ENCODE measurements at places on chromosomes 13 and 19. TPM values are rescaled to one million over a fixed set of nuclear protein-coding genes. Genes with fewer than 3 reads are reported as not detected.

- DNase-seq = no peak
Measured at GRCh38 chr13:80161896-80162295, 179.0 kb downstream of the SPRY2 start.

GRCh38 chr13:31310356-31310755 is 110.6 kb downstream of the B3GLCT start:
- DNase-seq = no peak

DNA sequence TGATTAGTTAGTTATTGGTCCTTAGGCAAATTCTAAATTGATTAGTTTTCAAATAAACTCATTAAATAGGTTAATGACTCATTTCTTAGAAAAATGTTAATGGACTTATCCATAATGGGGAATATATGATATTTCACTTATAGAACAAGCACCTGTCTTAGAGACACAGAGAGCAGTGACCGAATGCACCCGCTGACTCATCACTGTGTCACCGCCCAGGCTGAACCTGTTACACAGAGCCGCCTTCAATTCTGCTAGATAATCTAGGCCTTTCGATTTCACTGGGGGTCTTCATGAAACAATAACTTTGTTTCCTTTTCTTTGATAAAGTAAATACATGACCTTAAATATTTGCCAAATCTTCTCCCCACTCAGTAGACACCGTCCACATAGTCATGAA is 13.1 kb downstream of the IRS2 start:
- DNase-seq = no peak

- no peak for DNase-seq
Measured at GRCh38 chr13:26973946-26974345, 197.7 kb downstream of the USP12 start.

- no peak for DNase-seq
Measured at GRCh38 chr19:51468545-51468920, 9.8 kb upstream of the CEACAM18 start.

- peak; percentile 91 for DNase-seq
Measured at GRCh38 chr13:24148414-24149235, 11.9 kb upstream of the SPATA13 start.

- no peak for DNase-seq
Measured at GRCh38 chr13:21046203-21046602, 15.2 kb downstream of the LATS2 start.

DNA sequence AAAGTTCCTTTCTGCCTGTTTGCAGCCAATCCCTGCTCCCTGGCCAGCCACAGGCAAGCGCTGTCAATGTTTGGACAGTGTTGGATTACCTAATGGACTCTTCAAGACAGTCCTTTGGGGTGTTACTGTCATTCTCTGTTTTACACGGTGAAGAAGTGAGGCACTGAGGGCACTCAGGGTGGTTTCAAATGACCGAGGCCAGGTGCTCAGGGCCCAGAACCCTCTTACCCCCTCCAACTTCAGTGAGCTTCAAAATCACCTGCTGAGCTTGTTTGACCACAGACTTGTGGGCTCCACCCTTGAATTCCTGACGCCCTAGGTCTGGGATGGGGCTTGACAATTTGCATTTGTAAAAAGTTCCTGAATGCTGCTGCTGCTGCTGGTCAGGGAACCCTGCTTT is 97.9 kb downstream of the GGACT start:
- DNase-seq = no peak

DNA sequence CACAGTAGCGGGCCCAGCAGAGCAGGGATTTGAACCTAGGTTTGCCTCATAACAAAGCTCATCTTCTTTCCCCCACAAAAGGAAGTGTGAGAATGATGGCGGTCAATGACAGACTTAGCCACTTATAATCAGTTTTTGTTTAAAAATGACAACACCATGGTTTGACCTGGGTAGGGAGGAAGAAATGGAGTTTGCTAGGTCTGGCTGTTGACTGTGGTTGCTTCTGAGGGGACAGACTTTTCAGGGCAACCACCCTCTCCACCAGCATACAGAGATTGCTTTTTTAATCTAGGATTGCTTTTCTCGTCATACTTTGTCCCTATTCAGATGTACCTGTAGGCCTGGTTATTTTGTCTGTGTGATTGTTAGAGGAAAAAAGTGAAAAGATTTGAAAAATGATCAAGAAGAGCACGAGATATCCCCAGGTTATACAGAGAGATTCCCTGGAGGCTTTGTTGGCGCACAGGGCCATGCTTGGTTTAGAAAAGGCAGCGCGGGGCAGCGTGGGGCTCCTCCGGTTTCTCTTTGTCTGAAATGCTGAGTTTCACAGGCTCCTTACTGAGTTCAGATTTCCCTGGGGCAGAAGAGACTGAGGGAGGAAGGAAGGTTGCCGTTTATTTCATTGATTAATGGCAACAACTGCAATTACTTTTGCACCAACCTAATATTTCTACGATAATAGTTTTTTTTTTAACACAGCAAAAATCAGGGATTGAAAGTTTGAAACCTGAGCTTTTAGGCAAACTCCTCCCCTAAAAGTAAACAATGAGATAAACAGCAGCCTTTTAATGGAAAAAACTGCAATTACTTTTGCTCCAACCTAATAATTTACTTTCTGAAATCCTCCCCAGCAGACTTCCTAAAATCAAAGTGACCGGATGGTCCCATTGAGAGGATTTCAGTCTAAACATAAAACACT is 97.0 kb upstream of the RNF113B start:
- DNase-seq = no peak

- DNase-seq = no peak
Measured at GRCh38 chr19:18895038-18895823, 727 bp downstream of the CERS1 start.

DNA sequence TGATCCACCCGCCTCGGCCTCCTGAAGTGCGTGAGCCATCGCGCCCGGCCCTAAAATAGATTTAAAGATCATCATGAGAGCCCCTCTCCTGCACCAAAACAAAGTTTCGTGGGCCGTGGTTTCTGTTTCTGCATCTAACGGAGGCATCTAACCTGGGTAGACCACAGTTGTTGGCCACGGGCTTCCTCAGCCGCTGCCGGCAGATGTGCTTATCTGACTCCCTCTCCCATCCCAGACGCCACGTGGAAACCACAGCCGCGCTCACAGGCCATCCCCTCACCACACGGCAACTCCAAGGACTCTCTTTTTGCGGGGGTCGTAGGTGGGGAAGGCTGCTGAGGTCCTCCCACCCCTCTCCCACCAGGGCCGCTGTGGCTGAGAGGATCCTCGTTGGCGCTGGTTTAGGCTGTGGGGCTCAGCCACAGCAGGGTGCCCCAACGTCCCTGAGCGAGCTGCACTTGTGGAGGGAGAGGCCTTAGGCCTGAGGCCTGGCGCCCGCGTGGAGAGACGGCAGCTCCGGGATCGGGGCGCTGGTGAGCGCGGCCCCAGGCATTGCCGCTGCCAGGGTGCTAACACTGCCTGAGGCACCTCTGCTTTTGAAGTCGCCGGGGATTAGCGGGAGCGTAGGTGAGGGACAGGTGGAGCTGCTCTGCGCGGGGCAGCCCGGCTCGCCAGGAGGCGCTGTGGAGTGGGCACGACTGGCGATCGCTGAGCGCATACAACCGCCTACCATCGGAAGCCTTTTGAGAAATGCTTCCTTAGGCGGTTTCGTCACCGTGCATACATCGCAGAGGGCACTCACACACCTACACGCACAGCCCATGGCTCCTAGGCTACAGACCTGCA is 8.9 kb downstream of the ZSCAN1 start:
- DNase-seq = no peak

DNA sequence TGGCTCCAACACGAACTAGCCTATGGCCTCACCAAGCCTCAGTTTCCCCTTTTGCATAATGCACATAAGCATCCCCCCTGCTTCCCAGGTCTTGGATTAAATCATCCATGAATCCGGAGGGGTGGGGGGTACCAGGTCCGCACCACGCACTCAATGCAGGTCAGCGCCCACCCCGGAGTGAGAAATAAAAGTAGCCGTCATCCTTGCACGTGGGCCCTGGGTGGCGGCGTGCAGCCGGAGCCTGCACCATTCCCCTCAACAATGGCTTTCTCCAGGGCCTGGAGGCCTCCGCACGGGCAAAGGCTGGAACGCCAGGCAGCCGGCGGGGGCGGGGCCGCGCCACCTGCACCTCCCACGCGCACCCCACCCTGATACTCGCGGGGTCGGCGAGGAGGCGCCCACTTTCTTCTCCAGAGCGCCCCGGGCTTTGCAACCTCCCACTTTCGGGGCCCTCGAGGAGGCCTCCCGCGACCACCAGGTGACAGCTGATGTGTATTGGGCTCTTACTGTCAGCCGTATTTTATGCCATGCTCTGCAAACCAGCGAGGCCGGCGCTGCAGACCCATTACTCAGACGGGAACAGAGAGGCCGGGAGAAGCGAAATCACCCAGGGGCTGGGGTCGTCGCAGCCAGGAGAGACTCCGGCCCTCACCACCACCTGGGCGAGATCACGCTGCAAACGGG is 767 bp upstream of the GADD45B start:
- peak; percentile 78 for DNase-seq

DNA sequence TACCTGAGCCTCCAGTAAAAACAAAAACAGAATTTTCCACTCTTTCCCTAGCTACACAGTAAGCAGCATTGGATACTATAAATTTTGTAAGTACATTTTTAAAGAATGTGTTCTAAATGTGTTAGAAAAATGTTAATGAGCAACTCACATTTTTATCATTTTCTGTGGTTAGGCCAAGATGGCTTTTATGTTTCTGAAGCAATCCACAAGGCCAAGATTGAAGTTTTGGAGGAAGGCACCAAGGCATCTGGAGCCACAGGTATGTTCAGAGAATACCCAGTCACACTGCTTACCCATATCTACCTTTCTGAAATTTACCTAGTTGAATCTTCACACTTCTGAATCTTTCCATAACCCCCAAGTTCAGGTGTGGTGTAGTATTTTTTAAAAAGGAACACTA is 21.6 kb downstream of the SERPINE3 start:
- DNase-seq = no peak

GRCh38 chr13:75960538-75960994 is 324.4 kb downstream of the LMO7 start:
- no peak for DNase-seq

GRCh38 chr13:22077764-22078163 is 406.9 kb downstream of the FGF9 start:
- DNase-seq = no peak

DNA sequence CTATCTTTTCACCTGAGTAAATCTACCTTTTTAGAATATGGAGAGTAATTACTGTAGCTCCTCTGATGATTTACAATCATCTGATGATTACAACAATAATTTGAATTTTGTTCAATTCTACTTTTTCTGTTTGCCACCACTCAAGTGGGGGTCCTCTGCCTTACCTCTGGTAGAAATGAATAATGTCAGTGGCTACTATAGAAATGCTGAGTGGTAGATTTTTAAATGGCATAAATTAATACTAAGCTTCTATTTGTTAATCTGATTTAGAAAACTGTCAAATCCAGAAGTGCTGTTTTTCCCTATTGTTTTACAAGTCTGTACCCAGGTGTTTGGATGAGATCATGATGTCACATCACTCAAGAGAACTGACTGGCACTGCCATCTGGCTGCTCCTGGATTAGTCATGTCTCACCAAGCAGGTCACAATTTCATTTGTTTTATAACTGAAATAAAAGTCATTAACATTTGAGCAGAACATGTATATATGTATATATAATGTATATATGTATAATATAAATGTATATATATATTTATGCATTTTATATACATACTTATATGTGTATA is 494.8 kb downstream of the TBC1D4 start:
- no peak for DNase-seq

DNA sequence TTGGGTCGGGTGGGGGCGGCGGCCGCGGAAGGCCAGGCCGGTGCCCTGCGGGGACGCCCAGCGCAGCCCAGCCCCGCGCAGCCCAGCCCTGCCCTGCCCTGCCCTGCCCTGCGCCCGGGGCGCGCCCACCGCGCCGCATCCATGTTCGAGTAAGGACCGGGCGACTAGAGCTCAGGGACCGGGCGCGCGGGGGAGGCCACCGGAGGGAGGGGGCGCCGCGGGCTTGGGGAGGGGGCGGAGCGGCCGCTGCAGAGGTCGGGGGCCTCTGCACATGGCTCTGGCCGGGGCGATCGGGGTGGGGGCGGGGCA is 169 bp downstream of the GRAMD1A start:
- DNase-seq = no peak

Gene PALM
- 12.6 TPM for total RNA-seq

Gene MBD3L2
- total RNA-seq = not detected

Gene ZNF738
- total RNA-seq = not detected

Gene ZNF844
- total RNA-seq = 11.2 TPM

Gene ARHGAP45
- 34.2 TPM for total RNA-seq

Gene SKA3
- not detected for total RNA-seq

Gene PBX4
- 60.7 TPM for total RNA-seq

Gene PCDH17
- 4.6 TPM for total RNA-seq

Gene LILRA5
- total RNA-seq = 8.5 TPM

Gene COL4A2
- total RNA-seq = 366 TPM

Gene ZNF329
- total RNA-seq = 18.2 TPM

Gene KCTD15
- 172 TPM for total RNA-seq

Gene SCN1B
- 3.5 TPM for total RNA-seq

Gene GAPDHS
- not detected for total RNA-seq

Gene KIR2DL1
- not detected for total RNA-seq
